ENCODE measurements at places on chromosomes 13 and 19.

DNA sequence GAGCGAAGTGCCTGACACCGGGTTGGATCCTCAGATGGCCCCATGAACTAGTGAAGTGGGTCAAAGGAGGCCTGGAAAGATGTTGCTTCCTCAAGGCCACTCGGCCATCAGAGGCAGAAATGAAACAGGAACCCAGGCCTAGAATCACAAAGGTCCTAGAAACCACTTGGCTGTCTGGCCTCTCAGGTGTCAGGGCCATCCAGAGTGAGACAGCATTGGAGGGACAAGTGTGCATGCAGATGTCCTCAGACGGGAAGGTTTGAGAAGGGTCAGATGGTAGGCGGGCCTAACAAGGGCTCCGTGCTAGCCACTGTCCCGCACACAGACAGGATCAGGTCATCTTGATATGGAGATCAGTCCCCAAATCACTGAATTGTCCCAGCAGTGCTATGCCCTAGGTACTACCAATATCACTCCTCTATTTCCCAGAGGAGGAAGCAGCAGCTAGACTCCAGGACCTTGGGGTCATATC, 14.3 kb downstream of the CCDC97 start:
- DNase-seq = no peak

GRCh38 chr19:6476155-6476895, 5.3 kb downstream of the DENND1C start:
- no peak for DNase-seq

GRCh38 chr19:4352701-4353121, 9.3 kb downstream of the MPND start:
- DNase-seq = peak; percentile 18

DNA sequence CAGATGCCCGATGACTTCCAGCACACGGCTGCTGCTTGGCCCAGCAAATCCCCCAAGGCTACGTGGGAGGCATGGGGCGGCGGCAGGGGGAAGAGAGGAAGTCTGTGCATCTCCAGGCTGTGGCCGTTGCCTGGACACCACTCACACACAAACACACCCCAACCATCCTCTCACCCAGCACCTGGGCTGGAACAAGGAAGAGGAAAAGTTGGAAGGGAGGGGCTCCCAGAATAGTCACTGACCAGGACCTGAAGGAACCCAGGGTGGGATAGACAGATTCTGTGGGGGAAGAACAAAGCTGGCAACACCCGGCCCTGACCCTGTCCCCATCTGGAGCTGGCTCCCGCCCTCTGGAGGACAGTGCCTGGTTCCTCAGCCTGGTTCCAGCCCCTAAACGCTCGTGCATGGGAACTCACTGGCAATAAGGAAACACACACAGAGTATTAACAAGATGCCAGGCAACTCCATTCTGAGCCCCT, 11.2 kb downstream of the PPP6R1 start:
- DNase-seq = no peak

- DNase-seq = no peak
Measured at GRCh38 chr19:4604912-4605311, 34.4 kb upstream of the TNFAIP8L1 start.

GRCh38 chr19:13119627-13120026, 1.6 kb downstream of the NACC1 start:
- no peak for DNase-seq

GRCh38 chr13:99385940-99386339, 78.7 kb upstream of the GPR183 start:
- DNase-seq = no peak

DNA sequence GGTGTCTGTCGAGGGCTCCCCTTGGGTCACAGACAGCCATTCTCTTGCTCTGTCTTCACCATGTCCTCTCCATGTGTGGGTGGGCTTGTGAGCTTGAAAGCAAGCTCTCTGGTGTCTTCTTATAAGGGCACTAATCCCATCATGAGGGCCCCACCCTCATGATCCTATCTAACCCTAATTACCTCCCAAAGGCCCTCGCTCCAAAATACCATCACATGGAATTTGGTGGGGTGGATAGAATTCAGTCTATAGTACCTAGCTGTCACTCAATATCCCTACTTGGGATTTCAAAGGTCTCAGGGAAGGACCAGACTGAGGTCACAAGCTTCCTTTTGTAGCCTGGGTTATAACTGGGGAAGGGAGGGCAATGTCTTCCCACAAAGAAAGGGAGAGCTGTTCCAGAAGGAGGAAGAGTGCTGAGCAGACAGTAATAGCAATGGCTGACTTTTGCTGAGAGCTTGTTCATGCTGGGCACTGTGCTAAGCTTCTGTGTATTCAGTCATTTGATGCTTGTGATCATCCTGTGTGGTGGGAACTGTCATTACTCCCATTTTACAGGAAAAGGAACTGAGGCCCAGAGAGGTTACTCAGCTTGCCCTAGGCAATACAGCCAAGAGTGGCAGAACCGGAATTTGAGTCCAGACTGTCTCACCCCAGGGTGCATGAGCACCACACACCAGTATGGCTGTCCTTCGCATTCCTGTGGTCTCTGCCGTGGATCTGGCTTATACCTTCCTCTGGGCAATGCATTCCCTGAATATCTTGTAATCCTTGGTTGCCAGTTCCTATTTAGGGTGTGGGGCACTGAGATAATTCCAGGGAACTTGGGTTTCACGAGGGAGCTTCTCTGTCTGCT, 8.2 kb downstream of the FXYD5 start:
- no peak for DNase-seq

GRCh38 chr13:95020298-95020987, 280.8 kb downstream of the ABCC4 start:
- peak; percentile 23 for DNase-seq

DNA sequence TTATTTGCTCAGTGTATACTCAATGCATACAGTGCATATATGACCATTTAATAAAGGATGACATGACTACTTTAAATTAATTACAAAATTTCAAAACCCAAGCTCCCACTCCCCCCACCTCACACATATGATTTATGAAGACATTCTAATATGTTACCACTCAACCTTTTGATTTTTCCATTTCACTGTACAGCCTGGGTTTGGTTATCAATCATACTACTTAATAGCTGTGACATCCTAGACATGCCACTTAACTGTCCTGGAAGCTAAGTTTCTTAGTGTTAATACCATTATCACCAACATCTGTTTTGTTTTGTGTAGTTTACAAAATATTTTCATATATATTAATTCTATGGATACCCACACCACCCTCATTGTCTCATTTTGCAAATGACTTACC, 42.2 kb downstream of the UBL3 start:
- no peak for DNase-seq

- no peak for DNase-seq
Measured at GRCh38 chr19:15913384-15913783, 15.5 kb upstream of the CYP4F2 start.

- DNase-seq = no peak
Measured at GRCh38 chr19:944171-944567, 18.3 kb downstream of the ARID3A start.

DNA sequence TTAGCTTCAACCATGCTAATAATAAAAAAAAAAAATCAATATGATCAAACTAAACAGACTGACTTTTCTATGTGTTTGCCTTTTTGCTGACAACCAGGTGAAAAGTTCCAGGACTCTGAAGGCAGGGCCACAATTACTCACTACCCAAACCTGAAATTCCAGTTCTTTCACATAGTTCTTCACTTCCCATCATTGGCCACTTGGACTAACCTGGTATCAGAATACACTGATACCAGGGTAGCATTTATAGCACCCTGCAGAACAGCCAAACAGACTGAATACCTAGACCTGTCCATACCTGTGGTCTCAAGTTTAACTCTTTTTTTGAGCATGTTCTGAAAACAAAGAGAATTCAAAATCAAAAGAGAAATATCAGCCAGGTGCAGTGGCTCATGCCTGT, 25.1 kb downstream of the ELF1 start:
- no peak for DNase-seq

DNA sequence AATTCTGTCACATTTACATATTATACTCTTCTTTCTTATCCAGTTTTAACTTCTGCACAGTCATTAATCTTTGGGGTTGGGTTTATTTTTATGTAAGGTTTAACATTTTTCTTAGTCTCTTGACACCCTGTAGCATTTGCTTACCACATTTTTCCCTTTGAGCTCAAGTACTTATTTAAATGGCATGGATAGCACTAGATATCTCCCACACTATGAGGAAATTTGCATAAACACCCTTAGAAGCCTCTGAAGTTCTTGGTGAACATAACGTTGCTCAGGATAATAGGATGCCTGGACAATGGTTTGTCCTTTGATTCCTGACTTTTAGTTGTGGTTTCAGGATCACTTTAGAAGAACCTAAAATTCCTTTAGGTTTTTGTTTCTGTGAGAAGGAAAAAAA, 338.9 kb downstream of the PCDH17 start:
- DNase-seq = no peak

GRCh38 chr13:42681326-42682100, 99.9 kb upstream of the FAM216B start:
- no peak for DNase-seq

DNA sequence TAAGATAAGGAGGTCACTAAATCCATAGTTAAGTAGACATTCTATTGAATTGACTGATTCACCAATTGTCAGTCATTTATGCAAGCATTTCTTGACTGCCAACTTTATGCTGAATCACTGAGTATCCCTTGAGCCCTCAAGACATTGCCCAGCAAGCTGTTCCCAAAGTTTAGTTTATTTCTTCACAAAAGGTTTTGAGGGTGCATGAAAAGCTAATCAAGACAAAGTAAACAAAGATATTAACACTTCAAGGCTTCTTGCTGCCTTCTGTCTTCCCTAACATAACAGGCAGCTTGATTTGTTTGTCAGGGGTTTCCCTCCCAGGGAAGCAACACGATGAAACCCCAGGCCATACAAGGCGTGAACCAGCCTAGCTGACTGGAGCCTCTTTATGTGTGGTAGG, 374.4 kb downstream of the SPRY2 start:
- DNase-seq = no peak

- DNase-seq = peak; percentile 53
Measured at GRCh38 chr19:47427241-47428176, 8.2 kb upstream of the MEIS3 start.

DNA sequence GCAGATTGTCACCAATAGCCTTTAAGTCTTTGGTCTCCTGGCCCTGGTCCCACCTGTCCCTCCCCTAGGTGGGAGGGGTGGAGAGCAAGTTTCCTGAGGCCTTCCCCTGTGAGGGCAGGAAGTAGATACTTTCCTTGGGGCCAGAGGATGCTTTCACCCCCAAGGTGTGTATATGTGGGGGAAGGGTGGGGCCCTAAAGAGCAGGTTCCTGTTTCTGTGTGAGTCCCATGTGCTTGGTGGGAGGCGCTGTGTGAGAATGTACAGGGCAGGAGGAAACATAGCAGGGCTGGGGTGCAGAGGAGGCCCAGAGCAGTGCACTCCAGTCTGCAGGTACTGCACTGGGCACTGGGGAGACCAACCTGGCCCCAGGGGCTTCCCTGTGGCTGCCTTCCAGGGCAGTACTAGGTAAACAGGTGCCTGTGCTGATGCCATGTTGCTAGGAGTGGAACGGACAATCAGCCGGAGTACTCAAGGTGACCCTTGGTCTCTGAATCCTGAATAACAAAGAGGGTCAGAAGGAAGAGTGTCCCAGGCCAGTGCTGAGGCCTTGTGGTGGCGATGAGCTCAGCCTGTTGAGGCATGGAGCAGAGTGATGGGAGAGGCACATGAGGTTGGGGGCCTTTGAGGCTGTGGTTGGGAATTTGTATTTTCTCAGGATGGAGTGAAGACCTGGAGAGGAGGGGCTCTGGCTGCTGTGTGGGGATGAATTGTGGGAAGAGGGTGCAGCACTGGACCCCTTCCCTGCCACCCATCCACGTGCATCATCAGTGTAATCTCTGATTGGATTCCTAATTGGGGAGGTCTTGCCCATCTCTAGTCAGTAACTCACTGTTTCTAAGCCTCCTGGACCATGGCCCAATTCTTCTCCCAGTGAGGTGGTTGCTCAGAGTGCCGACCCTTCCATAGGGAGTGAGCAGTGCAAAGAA, 5.1 kb downstream of the EGLN2 start:
- DNase-seq = no peak
